Activated CD4-positive, alpha-beta T cell treated with anti-CD3 and anti-CD28 coated beads, Interleukin-2, amount 50 U/mL, for 48 hours (primary cell): ENCODE measurements at places on chromosomes 16 and 17.

DNA sequence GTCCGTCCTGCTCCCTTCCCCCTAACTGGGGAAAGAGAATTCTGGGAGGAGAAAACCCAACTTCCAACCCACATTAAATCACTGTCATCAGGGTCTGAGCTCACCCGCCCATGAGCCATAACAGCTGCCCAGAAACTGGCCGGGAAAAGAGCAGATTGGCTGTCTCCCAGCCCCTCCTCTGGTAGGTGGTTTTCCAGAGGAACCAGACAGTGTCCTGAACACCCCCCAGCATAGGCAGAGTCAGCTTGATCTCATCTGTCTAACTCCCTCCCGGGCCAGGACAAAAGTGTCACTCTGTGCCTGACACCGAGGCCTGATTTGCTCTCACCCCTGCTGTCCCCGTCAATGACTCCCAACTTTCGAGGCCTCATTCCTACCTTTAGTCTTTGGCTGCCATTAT, 197.0 kb downstream of the AXIN2 start:
- DNase-seq = no peak

DNA sequence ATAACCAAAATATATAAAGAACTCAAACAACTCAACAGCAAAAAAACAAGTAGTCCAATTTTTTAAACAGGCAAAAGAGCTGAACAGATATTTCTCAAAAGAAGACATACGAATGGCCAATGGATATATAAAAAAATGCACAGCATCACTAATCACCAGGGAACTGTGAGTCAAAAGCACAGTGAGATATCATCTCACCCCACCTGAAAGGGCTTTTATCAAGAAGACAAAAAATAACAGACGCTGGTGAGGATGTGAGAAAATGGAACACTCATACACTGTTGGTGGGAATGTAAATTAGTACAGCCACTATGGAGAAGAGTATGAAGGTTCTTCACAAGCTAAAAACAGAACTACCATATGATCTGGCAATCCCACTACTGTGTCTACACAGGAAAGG, 7.4 kb downstream of the XYLT1 start:
- DNase-seq = no peak

GRCh38 chr17:74742153-74742515, 5.1 kb downstream of the RAB37 start:
- peak; percentile 61 for DNase-seq

- DNase-seq = no peak
These were observed 3.0 kb downstream of the KRT38 start for GRCh38 chr17:41437769-41438168.

DNA sequence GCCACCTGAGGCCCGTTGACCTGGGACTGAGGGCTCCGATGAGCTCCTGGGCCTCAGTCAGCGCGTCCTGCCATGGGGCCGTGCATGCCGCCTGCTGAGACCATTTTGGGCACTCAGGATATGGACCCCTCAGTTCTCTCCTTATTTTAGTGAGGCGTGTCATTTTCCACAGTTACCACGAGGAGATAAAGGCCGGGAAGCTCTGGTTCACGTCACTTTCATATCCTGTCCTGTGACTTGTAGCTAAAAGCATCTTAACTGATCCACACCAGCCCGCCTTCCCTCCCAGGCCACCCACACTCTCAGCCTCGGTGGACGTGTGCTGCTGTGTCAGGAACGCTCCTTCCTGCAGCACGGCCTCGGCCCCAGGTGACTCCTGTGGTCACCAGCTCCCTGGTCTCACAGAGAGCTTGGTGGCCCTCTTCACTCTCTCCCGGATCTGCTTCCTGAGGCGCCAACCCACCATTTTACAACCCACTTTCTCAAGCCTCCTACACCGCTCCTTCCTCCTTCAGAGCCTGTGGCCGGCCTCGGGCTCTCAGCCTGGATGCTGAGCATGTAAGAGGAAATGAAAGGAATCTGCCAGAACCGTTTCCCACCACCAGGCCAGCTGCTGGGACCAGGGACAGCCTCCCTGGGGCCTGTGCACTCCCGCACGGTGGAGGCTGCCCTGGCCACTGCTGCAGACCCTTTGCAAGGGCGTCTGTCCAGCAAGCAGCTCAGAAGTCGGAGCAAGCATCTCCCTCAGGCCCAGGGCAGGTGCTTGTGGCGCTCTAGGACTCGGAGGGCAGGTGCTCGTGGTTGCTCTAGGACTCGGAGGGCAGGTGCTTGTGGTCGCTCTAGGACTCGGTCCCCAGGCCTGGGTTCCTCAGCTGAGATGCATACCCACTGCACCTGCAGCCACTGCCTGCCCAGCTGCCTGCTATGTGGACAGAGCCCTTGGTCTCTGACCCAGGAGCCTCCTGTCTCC, 23.9 kb upstream of the FASN start:
- DNase-seq = no peak

DNA sequence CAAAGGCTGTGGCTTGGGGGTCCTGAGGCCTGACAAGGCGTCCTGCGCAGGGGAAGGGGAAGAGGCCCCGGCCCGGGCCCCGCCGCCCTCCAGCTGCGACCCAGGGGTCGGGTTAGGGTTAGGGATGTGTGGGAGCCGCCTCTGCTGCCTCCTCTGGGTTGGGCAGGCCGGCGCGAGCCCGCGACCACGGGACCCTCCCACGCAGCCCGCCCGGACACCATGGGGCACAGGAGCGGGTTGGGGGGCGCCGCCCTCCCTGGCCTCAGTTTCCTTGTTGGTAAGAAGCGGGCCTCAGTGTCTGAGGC, 386 bp downstream of the CIAO3 start:
- no peak for DNase-seq

DNA sequence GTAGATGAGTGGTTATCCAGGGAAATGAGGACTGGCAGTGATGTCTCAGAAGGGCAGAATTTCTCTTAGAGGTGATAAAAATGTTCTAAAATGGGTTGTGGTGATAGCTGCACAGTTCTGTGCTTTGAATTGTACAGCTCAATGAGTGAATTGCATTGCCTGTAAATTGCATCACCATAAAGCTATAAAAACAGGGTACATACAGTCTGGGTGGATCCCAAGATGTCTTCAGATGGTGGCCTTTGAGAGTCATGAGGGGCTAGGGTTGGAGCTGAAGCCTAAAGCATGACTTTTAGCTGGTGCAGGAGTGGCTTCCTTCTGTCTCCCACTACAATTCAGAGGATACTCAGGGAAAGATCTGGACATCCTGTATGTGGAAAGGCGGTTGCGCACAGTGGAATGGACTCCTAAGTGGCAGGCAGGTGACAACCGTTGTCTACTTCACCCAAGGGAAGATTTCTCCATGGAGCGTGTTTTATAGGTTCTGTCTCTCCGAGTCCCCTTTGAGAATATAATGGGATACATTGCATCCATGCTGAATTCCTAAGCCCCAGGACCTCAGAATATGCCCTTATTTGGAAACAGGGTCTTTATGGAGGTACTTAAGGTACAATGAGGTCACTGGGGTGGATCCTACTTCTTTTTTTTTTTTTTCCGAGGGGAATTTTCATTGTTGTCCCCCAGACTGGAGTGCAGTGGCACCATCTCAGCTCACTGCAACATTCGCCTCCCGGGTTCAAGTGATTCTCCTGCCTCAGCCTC, 1.6 kb upstream of the IL32 start:
- DNase-seq = no peak

DNA sequence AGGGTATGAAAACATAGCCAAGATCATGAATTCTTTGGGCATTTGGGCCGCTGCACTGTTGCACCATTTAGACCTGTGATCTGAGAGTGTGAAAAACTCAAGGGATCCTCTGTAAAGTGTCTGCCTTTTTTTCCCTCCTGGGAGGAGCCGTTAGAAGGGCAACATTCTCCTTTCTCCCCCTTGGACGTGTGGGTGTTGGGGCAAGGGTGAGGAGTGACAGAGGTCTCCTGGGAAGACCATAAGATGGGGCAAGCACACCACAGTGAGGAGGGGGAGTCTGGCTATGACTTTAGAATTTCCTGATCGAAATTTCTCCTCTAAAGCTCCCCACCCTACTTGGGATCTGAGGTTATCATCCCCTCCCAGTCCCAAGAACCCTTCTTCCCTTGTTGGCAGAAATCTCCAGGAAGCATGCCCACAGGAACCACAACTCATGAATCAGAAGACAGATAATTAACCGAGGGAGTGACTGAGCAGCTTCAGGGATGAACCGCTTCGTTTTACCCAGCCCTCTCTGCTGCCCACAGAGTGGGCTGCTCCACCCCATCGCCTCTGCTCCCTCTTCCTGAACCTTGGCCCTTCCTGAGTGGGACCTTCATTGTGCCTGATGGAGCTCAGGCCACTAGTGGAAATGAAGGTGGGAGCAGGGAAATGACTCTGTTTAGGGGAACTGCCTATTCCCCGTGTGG, 4.2 kb downstream of the ITGB3 start:
- DNase-seq = no peak

DNA sequence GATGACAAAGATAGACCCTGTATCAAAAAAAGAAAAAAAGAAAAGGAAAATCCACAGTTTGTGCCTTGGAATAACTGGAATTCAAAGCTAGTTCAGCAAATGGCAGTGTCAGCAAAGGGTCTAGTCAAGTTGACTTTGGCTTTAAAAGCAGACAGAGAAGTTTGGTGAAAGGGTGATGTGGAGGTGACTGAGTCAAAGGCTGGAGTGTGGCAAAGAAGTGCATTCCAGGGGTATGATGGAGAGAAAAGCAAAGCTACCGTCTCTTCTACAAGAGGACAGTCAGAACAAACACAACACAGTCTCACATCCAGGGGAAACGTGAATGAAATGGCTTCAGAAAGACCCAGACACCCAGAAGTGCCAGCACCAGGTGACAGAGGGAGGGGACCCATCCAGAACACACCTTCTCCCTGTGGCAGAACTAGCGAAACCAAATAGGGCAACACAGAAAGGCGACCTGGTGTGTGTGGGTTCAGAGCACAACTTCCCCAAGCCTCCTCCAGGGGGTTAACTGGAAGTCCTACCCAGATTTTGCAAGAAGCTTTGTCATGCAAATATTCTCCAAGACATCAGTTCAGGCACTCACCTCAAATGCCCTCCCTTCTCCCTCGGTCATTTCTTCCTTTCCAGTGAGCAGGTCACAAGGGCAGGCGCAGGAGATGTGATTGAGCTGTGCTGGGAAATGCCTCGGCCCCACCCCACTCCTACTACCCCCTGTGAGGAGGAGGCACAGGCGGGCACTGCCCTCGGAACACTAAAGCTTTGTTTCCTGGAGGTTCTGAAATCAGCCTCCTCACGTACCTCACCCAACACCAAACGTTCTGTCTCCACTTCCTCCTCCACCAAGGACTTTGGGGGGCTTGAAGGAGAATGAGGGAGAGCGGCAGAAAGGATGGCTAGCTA, 481.9 kb downstream of the SOX9 start:
- DNase-seq = no peak

- peak; percentile 88 for DNase-seq
These were observed 14.4 kb downstream of the HID1 start for GRCh38 chr17:74957935-74958740.

DNA sequence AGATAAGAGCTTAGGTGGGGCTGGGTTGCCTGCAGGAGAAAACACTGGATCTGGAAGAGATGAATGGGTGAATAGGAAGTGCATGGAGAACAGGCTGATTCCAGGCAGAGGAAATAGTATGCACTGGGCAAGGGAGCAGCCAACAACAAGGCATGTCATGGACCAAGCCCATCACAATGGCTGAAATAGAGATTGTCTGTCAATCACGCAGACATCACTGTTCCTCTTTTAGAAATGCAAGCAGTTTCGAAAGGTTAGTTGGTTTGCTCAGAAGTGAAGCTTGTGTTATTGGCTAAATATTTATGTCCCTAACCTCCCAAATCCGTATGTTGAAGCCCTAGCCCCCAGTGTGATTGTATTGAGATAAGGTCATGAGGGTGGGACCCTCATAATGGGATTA, 621.7 kb upstream of the CDH11 start:
- DNase-seq = no peak

DNA sequence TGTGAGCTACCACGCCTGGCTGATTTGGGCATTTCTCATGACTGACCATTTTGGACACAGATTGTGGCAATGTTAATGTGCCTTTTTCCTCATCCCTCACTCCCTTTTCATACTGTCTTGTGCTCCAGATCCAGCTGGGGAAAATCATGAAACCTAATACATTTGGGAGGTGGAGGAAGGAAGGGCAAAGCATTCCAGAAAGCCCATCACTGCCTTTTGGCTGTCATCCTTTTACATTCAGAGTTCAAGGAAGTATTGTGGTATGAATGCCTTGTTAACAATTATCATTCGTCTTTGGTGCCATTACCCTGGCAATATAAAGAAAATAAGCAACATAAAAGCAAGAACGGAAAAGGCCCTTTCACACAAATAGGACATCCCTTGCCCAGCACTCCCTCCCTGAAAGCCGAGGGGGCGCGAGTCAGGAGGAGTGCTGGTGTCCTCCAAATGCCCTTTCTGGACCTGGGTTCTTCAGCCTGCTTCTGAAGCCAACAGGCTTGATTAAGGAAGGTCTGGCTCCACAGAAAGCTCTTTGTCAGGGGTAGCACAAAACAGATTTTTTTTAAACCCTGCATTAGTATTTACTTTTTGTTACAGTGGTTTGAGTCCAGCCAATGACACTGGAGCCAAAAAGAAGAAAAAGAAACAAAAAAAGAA, 20.1 kb downstream of the NMT1 start:
- no peak for DNase-seq

GRCh38 chr17:39178536-39178935, 12.6 kb upstream of the ARL5C start:
- no peak for DNase-seq

DNA sequence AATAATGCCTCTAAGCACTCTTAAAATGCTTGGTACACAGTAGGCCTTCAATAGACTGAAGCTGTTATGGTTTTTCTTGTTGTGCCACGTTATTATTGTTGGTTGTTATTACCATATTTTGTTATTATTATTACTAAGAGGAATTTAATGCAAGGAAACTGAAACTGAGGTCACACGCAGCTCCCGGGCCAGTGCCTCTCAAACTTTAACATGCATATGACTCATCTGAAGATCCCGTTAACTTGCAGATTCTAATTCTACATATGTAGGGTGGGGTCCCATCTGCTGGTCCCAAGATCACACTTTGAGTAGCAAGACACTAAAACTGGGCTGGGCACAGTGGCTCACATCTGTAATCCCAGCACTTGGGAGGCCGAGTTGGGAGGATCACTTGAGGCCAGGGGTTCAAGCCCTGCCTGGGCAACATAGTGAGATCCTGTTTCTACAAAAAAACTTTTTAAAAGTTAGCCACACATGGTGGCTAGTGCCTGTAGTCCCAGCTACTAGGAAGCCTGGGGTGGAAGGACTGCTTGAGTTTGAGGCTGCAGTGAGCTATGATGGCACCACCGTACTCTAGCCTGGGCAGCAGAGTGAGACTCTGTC, 888 bp downstream of the ACSM5 start:
- no peak for DNase-seq

GRCh38 chr17:39096508-39097149, 54.8 kb downstream of the PLXDC1 start:
- peak; percentile 25 for DNase-seq

DNA sequence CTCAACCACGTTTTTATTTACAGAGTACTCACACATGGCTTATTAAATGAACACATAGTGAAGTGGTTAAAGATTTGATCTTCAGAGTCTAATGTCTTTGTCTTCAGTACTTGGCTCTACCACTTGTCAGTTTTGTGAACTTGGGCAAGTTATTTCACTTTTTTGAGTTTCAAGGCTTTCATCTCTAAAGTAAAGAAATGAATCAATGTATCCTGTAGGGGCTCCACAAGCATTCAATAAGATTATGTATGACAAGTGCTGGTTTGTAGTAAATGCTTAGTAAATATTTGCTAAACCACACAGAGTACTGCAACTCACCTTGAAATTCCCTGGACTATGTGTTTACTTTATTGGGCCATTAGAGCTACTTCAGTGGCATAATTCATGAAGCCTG, 446.0 kb upstream of the GOT2 start:
- DNase-seq = no peak
